Cerebellar nuclear complex (tissue), 1 donor: ENCODE measurements at places on chromosomes 2 and 18.

DNA sequence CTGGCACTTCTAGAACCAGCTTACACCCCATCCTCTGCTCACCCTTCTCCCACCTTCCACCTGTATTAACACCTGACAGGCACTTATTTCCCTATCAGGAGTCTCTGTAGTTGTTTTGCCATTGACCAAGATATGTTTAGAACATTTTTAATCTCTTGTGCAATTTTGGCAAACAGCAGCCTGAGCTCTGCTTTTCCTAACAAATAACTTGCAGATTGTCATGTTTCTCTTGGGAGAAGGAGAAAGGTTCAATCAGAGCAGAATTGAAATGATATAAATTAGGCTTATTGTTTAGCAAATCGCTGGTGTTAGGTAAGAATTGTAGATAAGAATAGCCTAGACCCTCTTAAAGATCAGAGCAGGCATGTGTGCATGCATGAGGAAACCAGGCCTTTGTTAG lies 225.5 kb downstream of the PARD3B start:
- no peak for DNase-seq

DNA sequence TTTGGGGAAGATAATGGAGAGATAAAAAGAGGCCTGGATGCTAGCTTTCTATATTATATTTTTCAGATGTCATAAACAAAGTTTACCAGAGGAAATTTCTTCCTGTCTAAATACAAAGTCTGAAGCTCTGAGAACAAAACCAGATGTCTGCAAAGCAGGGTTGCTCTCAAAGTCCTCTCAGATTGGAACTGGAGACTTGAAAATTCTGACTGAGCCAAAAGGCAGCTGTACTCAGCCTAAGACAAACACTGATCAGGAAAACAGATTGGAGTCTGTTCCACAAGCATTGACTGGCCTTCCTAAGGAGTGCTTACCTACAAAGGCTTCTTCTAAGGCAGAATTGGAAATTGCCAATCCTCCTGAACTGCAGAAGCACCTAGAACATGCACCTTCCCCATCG lies 25.1 kb downstream of the KDM3A start:
- DNase-seq, result no peak

DNA sequence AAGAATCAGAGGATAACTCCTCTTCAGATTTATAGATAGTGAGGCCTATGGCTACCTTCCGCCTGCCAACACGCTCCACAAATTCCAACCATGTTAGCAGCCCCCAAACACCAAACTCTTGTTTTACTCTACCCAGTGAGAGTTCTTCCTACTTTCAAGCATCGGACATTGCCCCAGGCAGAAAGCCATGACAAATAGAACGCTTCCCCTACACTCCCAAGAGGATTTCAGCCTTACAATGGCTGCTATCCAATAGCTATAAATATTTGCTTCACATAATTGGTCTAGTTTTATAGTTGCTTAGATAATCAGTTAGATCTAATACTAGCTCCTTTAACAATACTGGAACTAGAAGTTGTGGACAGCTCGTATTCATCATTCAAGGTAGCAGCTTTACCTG lies 503.4 kb upstream of the VRK2 start:
- DNase-seq, result no peak

- no peak for DNase-seq
Observed at GRCh38 chr2:223969856-223970255, 12.6 kb downstream of the MRPL44 start.

GRCh38 chr18:22279741-22280452 lies 110.5 kb downstream of the GATA6 start:
- DNase-seq, result no peak

- DNase-seq, result no peak
Observed at GRCh38 chr2:27025861-27026851, 6.6 kb upstream of the TMEM214 start.

DNA sequence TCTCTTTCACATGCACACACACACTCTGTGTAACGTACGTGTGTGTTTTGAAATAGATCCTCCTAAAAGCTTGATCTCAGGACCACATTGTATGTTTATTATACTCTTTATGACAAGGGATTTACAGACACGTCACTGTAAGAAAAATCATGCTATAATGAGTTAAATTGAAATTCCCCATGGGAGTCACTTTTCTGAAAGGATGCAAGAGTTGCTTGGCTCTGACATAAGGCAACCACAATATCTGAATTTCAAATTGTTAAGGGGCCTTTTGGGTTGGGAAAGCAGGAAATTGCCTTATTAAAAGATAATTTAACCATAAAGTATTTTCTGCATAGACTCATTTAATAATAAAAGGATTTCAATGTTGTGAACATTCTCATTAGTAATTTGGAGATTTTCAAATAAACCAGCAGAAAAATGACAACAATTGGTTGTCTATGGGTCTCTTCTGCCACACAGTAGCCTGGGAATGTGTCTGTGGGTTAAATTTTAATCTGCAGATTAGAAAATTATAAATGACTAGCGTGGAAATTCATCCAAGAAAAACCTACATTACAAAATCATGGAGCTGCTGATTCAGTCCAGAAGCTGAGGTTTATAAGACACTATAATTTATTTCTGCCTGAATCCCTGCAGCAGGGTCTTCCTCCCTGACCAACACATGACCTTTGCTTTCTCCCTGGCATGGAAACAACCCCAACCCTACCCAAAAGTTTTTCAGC lies 75.9 kb upstream of the PID1 start:
- no peak for DNase-seq

DNA sequence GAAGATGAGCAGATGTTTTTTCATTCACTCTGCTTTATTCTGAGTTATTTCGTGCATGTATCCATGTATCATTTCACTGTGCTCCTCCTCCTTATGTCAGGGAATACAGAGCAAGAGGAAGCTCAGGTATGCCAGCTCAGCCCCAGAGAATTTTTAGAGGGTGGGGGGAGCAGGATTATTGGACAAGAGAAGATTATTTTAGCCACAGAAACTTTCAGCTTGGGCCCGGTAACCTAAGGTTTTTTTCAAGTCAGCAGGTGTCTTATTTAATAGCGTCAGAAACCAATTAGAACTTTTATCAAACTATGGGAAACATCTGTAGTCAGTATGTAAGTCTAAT lies 232.9 kb upstream of the SIX3 start:
- no peak for DNase-seq

DNA sequence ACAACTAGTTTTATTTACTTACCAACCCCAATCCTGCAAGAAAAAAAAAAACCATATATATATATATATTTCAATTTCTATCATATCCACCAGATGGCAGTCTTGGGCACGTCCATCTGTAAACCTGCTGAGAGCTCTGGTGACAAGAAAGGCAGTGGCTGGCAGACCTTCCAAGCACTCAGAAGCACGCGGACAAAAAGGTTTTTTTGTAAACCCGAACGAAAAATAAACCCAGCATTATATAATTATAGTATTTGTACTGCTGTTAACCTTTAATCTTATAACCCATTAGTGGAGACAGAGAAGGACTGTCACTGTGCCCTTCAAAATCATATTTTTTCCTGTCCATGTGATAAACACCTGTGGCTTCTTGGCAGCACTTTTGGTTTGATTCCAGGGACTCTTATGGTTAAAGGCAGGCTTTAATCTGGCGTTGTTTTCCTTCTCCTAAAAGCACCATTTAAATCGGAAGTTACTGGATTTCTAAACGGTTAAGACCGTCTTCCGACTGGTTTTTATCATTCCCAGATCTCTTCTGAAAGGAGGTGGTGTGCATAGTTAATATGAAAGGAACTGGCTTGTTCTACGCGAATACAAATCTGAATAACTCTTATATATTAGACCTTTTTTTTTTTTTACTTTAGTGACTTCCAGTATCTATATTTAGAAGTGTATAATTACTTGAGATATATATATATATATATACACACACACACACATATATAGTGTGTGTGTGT lies 31.0 kb upstream of the SLC3A1 start:
- no peak for DNase-seq

DNA sequence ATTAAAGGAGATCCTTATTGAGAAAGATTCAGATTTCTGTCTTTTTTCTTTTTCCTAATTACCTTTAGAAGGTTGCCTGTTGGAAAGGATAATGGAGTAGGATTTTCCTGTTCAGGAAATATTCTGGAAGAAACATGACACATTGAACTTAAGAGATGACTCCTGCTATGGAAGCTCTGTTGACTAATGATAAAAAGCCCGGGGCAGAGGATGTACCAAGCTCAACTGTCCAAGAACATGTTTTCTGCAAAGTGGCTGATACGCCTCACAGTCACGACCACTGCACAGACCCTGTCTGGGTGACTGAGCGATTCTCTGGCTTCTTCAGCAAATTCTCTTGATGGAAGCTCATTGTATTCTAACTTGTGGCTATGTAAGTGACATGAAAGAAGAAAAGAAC lies 86.2 kb upstream of the THOC1 start:
- no peak for DNase-seq

GRCh38 chr2:206154197-206154596 lies 5.0 kb downstream of the NDUFS1 start:
- DNase-seq, result no peak

DNA sequence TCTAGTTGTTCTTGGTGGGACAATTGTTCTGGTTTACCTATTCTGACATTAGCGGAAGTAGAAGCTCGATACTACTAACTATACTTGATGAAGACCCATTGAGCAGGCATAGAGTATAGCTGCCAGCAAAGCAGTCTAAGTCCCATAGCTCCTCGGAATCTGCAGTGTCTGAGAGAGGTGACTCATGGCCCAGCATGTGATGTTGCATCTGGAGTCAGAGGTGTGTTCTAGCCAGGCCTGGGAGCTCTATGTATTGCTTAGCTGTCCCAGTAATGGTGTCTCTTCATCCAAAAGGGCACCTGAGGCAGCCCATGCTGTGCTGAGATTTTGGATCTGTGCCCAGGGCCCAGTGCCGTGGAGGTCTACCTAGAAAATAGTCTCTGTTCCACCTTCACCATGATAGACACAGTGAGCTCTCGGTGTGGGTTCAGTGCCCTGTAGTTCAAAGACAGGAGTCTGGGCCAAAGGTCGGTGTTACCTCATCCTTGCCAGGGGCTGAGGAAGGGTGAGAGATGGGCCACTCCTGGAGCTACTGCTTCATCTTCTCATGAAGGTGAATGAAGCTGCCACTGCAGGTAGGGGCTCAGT lies 47.3 kb downstream of the MEX3C start:
- no peak for DNase-seq

- no peak for DNase-seq
Observed at GRCh38 chr2:232611559-232612218, 21.7 kb upstream of the EFHD1 start.

DNA sequence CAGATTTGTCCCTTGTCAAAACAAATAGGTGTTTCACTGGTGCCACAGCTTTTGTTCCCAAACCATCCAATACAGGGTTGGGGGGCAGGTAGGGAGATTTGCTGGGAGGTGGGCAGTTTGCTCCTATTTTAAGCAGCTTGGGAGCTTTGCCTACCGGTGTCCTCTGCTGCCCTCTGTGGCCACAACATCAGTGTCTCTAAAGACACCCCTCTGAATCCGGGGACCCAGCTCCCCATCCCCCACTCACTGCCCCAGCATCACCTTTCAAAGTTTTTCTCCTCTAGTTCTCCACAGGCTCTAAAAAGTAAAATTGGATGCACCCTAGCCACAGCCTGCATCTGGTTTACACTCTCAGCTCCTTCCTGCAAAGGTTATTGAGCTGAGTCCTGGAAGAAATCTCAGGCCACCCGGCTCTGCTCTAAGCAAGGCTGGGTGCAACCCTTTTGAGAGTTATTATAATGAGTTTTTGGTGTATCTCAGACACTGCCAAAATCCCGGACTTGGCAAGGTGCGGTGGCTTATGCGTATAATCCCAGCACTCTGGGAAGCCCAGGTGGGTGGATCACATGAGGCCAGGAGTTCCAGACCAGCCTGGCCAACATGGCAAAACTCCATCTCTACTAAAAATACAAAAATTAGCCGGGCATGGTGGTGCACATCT lies 2.9 kb upstream of the EPAS1 start:
- DNase-seq, result no peak

GRCh38 chr2:188046437-188046836 lies 245.2 kb upstream of the GULP1 start:
- no peak for DNase-seq

- no peak for DNase-seq
Observed at GRCh38 chr2:56133931-56134629, 49.7 kb upstream of the CCDC85A start.

DNA sequence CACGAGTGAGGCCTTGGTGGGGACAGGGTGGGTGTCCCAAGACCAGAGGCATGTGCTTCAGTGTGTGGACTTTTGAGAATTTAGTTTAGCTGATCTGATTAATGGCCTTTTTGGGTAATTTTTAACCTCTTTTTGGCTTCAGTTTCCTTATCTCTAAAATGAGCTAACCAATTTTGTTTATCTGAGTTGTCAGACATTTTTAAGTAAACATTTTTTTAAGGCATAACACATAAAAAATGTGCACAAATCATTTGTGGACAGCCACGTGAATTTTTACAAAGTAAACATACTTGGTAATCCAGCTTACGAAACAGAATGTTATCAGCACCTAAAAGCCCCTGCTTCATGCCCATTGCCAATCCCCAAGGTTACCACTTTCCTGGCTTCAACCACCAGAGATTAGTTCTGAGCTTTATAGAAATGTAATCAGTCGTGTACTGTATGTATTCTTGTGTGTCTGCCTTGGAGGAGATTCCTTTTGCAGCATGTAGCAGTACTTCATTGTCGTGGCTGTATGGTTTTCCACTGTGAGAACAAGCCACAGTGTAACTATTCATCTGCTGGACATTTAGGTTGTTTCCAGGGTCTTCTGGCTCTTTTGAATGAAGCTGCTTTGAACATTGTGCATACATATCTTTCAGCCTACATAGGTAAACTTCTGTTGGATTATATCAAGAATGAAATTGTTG lies 8.4 kb upstream of the INO80C start:
- no peak for DNase-seq

DNA sequence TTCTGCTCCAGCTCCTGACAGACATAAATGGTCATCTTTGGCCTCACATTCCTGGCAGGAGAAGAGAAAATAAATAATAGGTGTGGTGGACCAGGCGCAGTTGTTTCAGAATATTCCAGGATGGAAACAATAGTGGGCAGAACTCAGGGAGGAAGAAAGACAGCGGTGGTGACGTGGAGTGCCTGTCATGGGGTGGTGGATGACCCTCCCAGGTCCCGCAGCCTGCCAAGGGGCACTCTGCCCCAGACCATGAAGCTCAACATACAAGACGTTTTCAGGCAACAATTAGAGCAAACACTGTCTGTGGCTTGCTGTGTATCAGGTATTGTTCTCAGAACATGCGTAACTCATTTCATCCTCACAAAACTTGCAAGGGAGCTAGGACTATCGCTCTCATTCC lies 50.9 kb downstream of the TFCP2L1 start:
- DNase-seq, result no peak

DNA sequence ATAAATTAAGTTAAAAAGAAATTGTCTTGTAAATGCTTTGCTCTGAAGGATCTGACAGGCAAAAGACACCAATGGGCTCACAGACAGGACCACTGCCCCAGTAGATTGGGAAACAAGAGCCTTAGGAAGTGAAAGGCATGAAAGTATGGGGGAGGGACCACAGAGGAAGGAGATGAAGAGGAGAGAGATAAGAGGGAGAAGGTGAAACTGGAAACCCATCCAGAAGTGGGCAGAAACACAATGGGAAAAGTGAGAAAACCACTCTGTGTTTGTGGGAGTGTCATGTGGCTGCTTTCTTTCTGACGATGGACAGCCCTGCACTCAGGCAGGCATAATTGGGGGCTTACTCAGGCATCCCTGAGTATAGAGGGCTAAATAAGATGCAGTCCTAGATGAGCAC lies 101.5 kb upstream of the STON1 start:
- no peak for DNase-seq

- no peak for DNase-seq
Observed at GRCh38 chr18:76275727-76276313, 219.2 kb downstream of the ZNF516 start.

- DNase-seq, result no peak
Observed at GRCh38 chr2:98404556-98405250, 40.0 kb upstream of the INPP4A start.

- DNase-seq, result no peak
Observed at GRCh38 chr2:3595985-3596384, 1.1 kb downstream of the COLEC11 start.
